ENCODE measurements at places on chromosomes 11 and 22.

GRCh38 chr11:120228794-120229384 lies 11.1 kb upstream of the POU2F3 start:
- H3K4me1 ChIP-seq = peaks cover 6% of the 10 kb centered on the region
- no peak for DNase-seq
- H3K27ac ChIP-seq = no peak overlapping the region
- H3K27me3 ChIP-seq = peaks cover 44% of the 10 kb centered on the region

- no peak for DNase-seq
- H3K4me3 ChIP-seq = no peak overlapping the region
- no peaks in the 10 kb centered on the region for H3K4me1 ChIP-seq
- peaks cover 29% of the 10 kb centered on the region for H3K36me3 ChIP-seq
These were observed 66.2 kb upstream of the GAL start for GRCh38 chr11:68617925-68618809.

GRCh38 chr11:100791103-100791502 lies 104.0 kb downstream of the ARHGAP42 start:
- H3K36me3 ChIP-seq = no peaks in the 10 kb centered on the region
- no peaks in the 10 kb centered on the region for H3K4me1 ChIP-seq
- DNase-seq = no peak
- H3K4me3 ChIP-seq = no peak overlapping the region

DNA sequence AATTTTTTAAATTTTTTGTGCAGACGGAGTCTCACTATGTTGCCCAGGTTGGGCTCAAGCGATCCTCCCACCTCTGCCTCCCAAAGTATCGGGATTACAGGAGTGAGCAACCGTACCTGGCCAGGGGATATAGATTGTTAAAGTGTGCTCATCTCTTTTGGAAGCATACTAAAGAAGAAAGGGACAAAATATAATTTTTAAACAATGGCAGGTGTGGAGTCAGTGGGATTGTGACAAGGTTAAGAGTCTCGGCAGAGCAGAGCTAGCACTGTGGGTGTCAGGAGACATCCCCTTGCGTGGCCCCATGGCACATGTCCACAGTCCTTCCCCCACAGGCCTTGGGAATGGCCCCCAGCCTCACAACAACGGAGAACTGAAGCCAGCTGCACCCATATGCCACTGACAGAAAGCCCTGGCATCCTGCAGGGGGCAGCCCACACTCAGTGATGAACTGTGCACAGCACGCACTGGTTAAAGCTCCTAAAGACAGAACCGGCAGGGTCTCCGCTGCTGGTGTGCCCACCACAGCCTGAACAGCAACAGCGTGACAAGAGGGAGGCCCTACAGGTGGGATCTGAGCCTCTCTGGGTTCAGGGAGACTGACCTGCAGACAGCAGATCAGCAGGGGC lies 29.9 kb downstream of the SERPIND1 start:
- DNase-seq = peak; percentile 1
- H3K4me3 ChIP-seq = no peak overlapping the region
- peaks cover 79% of the 10 kb centered on the region for H3K36me3 ChIP-seq
- H3K4me1 ChIP-seq = no peaks in the 10 kb centered on the region

GRCh38 chr11:68166969-68167368 lies 45.8 kb upstream of the CHKA start:
- no peak overlapping the region for H3K4me3 ChIP-seq
- DNase-seq = no peak
- H3K36me3 ChIP-seq = peaks cover 49% of the 10 kb centered on the region

DNA sequence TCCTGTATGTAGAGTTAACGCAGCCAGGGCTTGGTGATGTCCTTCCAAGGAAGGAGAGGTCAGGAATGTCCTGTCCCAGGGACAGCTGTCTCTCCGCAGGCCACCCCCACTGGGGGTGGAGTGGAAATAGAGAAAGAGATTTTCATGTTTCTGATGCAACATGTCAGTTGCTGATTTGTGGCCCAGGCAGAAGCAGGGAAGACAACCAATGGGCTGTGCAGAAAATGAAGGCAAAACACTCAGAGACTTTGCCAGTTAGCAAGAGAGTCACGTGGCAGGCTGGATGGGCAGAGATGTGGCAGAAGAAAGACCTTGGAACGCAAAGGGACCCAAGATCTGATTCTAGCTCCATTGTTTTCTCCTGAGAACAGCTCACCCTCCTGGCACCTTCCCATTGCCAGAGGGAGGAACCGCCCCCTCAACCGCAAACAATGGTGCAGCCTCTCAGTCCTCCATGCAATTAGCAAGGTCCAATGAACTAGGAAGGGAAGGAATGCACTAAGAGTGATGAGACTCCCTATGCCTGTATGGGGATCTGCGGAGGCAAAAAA lies 71.0 kb downstream of the SYN3 start:
- no peak for DNase-seq
- no peak overlapping the region for H3K4me3 ChIP-seq
- no peaks in the 10 kb centered on the region for H3K27me3 ChIP-seq
- no peaks in the 10 kb centered on the region for H3K4me1 ChIP-seq
- H3K27ac ChIP-seq = no peak overlapping the region

DNA sequence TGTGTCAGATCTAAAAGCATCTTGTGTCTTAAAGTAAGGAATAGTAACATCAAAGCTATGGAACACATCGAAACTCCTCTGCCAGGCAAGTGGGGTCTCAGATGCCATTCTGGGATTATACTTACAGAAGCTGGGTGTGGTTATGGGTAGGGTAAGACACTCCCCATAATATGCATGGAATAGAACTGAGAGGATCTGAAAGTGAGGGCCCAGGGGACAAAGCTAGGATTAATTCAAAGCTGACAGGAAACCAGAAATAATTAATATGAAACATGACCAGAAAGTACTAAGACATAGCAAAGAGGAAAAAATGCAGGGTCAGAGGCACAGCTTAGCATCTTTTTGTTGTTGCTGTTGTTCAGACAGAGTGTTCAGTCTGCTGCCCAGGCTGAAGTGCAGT lies 40.2 kb upstream of the EED start:
- no peak for DNase-seq
- H3K27me3 ChIP-seq = no peaks in the 10 kb centered on the region
- peaks cover 3% of the 10 kb centered on the region for H3K36me3 ChIP-seq
- no peak overlapping the region for H3K27ac ChIP-seq

DNA sequence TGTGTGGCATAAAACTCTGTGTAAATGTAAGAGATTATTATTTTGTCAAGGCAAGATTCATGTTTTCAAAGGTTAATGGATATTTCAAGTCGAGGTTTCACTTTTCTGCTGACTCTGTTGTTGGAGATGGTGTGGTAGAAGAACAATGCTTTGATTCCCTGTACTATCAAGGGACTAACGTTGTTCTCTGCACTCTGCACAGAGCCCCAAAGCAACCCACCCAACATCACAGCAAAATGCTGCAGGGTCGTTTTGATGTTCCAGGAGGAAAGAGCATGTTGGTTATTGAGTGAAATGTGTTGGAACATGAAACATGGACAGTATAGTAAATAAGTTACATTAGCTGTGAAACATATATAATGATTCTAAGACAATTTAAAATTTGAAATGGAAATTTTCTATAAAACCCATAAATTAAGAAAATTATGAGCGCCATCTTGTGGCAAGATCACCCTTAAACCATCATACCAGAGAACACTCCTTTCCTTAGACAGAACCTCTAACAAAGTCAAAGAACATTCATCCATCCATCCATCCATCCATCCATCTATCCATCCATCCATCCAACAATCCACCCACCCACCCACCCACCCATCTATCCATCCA lies 164.4 kb upstream of the ZBED5 start:
- DNase-seq = peak; percentile 21
- H3K4me3 ChIP-seq = no peak overlapping the region
- H3K27me3 ChIP-seq = no peaks in the 10 kb centered on the region
- no peak overlapping the region for H3K27ac ChIP-seq
- no peaks in the 10 kb centered on the region for H3K4me1 ChIP-seq
- no peaks in the 10 kb centered on the region for H3K36me3 ChIP-seq

Data from effector memory CD8-positive, alpha-beta T cell (primary cell).